HL-60 (cell line): ENCODE measurements at places on chromosomes 2 and 18.
A peak's percentile ranks its signal among the peaks of the same experiment; 100 is the strongest.

DNA sequence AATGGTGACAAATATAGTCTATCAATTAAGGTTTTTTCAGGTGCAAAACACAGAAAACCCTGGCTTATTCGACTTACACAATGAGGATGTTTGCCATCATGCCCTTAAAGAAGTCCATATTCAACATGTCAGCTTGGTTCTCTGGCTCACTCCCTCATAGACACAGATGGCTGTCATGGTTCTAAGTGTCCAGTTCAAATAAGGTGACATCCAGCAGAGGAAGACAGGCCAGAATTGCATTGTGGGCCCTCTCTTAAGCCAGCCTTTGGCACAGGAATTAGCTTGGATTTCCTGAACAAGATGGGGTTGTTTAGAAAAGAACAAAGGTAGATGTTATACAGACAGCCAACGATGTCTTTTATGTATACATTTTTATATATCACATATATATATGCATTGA, 18.7 kb upstream of the SLC1A4 start:
- no peak for DNase-seq

GRCh38 chr18:50397023-50397422, 22.2 kb downstream of the SKA1 start:
- no peak for DNase-seq

DNA sequence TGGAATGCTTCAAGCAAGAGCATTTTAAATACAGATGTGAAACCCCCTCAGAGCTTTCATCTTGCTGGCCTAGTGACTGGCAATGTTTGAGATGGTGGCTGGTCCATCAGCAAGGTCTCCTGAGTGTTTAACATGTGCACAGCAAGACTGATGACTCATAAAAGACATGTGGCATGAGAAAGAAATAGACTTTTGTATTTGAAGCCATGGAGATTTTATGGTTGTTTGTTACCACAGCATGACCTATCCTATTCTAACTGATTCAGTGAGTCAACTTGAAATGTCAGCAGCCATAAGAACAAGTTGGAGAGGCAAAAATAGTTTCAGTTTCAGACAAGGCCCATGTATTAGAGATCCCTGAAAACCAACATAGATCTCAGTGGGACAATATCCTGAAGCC, 154.7 kb upstream of the LYPD1 start:
- no peak for DNase-seq

GRCh38 chr2:173713904-173714555, 251.1 kb downstream of the SP3 start:
- DNase-seq, result no peak

DNA sequence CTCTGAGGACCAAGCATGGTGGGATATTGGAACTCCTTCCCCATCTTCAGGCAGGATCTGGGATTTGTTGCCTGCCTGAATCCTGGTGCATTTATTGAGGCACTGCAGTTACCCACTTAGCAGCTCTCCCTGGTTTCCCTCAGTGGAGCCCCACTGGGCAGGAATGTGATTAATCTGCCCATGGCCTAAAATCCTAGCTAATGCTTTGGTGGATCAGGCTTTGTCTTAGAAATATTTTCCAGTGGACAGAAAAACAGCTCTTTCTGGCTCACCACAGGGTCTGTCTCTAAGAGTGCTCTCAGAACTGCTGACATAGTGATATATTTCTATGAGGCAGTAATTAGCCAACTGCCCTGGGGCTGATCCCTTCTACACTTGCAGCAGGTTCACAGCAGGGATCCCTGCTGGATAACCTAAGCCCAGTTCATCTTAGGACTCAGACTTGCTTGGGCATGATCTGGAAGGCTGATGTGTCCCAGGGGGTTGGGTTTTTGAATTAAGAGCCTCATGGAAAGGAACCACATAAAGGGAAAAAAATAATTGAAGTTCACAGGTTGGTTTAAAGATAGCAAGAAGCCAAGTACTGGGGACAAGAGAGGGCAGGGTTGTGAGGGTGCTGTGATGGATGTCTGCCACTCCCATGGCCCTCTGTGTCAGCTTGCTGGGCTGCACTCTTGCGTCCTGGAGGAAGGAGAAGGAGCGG, 44.3 kb upstream of the ZDBF2 start:
- no peak for DNase-seq

GRCh38 chr2:17068021-17068420, 402.4 kb upstream of the CYRIA start:
- DNase-seq, result no peak

DNA sequence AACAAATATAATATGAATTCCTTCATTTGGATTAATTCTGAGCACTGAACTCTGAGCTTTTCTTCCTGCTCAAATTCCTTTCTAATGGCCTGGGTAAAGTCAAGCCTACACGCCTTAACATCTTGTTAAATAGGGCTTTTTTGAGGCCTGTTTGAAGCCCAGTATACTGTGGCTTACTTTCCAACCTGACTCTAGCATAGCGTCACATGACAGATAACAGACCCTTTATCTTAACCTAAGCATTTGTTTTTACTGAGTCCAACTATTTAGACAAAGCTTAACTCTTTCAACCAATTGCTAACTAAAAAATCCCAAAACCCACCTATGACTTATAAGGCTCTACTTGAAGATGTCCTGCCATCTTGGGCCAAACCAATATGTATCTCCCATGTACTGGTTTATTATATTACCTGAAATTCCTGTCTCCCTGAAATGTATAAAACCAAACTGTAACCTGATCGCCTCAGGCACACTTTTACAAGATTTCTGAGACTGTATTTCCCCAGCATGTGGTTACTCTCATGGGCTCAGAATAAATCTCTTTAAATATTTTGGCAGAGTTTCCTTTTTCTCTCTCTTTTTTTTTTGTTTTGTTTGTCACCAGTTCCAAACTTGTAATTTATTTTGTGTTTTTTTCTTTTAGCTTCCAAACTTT, 271.1 kb upstream of the VWC2L start:
- no peak for DNase-seq

DNA sequence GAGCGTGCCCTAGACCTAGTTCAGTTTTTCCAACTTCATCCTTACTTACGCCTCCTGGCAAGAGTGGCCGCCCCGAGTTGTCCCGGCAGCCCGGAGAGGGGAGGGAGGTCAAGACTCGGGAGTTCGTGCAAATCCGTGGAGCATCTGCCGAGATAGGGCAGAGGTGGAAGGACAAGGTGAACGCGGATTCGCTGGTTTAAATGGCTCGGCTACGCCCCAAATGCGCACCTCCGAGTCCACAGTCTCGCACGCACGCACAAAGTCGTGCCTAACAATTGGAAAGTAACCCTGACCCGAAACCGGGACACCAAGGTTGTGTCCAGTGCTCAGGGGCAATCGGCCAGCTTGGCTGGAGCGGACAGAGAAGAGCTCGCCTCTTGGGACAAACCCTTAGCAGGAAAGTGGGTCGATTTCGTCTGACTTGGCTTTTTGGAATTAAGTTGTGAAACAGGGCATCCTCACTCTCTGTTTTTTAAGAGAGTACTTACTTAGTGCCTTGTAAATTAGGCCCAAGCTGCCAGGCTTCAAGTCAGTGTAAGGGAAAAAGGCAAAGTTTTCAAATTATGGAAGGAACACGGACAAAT, 726 bp upstream of the SS18 start:
- peak; percentile 31 for DNase-seq

- DNase-seq, result no peak
Observed at GRCh38 chr18:10301831-10302483, 152.5 kb upstream of the APCDD1 start.

GRCh38 chr18:13323186-13323585, 104.6 kb downstream of the LDLRAD4 start:
- DNase-seq, result no peak

DNA sequence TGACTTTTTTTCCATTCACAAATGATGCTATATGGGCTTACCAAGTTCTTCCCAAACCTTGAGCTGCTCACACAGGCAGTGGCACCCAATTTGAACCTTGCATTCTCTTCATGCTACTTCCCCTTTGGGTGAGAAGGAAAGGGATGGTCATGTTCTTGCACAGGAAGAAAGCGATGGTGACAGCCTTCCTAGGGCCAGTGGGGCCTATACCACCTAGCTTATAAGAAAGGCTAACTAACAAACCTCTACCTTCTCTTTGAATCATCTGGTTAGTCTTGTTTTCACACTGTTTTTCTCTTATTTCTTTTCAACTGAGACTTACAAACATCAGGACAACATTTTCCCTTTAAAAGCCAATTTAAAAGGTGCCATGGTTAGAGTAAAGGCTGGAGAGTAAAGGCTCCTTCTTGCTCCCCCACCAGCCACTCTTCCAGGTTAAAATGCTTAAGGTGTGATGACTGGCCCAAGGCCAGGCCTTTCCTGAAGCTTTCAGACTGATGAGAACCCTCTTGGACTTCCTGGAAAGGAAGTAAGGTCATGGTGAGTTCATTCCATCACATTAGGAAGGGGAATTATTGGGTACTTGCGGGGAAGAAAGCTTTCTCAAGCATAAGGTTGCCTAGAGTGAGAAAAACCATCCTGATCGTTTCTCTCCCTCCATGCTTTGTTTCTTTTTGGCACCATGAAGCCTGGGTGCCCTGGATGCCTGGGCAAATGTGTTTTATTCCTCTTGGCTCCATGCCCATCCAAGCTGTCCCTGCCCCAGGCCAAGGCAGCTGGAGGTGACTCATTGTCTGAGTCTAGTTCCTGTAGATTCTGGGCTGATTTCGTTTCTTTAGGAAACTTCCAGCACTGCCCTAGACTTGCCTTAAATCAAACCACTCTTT, 41.4 kb upstream of the ITGB6 start:
- no peak for DNase-seq

- DNase-seq, result no peak
Observed at GRCh38 chr18:32576296-32576916, 105.7 kb upstream of the GAREM1 start.

- no peak for DNase-seq
Observed at GRCh38 chr18:34771958-34772357, 61.9 kb downstream of the DTNA start.

- DNase-seq, result no peak
Observed at GRCh38 chr2:19614066-19614465, 255.6 kb upstream of the OSR1 start.

DNA sequence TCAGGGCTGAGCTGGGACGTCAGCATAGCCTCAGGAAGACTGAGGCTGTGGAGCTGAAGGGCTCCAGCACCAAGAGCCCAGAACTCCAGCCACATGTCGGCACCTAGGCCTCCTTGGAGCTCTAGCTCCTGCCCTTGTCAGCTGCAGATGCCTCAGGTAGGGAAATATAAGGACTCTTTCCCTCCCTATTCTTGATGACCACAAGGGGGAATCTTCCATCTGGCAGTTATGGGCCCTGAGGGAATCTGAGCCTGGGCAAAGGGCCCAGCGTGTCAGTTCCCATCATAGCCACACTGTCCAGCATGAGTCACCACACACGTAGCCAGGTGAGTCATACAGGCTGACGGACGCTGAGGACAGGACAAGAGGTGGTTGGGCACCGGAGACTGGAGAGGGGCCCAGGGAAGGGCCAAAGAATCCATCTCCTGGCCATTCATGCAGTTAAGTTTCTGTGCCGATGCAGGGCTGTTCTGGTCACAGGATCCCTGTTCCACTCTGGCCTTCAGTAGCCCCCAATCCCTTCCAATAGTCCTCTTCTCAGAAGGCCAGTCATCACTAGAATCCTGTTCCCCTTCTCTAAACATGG, 1.8 kb downstream of the MPV17 start:
- DNase-seq, result no peak

- DNase-seq, result peak; percentile 38
Observed at GRCh38 chr2:72137498-72138010, 10.1 kb downstream of the CYP26B1 start.

DNA sequence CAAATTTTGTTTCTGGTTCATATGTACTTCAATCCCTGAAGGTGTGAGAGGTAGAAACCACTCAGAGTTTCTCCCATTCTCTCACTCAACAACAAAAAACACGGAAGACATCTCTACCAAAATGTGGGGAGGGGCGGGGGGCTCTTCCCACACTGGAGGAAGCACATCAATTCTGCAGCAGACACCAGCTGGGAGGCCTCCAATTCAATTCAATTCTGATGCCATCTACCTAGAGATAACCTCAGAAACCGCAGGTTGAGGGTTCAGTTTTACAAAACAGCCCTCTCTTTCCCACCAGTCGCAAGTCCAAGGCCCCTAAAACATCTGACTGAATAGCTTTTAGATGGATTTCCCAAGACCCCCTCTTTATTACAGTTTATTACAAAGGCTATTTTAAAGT, 7.0 kb upstream of the MCFD2 start:
- no peak for DNase-seq

GRCh38 chr2:31222071-31222470, 4.8 kb upstream of the CAPN14 start:
- no peak for DNase-seq

DNA sequence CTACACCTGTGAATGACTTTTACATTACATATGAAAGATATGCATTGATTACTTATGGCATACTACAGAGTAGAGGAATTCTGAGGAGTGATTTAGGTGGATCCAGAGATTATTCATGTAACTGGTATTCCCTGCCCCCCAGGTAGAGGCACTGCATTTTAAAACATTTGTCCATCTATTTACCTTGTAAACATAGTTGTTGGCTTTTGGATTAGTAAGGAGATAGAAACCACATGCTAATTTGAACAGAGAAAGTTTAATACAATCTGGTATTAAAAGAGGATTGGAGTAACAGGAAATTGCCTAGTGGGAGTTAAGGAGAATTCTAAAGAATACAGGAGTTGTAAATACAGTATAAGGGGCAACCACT, 15.9 kb downstream of the GALNT3 start:
- DNase-seq, result no peak

DNA sequence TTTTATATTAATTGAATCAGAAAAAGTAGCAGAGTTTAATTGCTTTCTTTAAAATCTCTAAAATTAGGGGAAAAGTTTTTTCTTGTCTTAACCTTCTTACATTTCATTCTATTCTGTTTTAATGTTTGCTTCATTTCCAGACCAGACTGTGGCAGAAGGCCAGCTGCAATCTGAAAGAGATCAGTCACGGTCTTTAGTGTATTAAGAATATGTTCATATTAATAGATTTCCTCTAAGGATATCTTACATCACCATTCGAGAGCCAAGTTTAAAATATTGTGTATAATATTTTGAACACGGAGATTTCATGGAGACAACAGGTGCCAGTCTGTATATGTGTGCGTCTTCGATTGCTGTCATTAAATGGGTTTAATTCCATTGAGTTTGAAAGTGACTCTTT, 230.9 kb upstream of the ZSWIM2 start:
- no peak for DNase-seq

- no peak for DNase-seq
Observed at GRCh38 chr2:133062931-133063665, 393.1 kb upstream of the LYPD1 start.

DNA sequence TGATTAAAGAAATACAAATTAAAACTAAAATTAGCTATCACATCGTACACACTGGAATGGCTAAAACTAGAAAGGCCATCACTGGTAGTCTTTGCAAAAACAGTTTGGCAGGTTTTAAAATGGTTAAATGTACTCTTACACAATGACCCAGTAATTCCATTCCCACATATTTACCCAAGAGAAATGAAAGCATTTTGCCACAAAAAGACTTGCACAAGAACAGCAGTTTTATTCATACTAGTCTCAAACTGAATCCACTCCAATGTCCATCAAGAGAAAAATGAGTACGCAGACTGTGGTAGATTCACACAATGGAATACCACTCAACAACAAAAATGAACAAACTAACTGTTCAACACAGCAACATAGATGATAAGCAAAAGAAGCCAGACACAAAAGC, 29.1 kb downstream of the SP140L start:
- DNase-seq, result no peak
